ENCODE measurements at places on chromosomes 12 and 14. TPM values are rescaled to one million over a fixed set of nuclear protein-coding genes. Genes with fewer than 3 reads are reported as not detected.
A peak's percentile ranks its signal among the peaks of the same experiment; 100 is the strongest.

GRCh38 chr12:79482921-79483320 is 207.8 kb downstream of the PAWR start:
- no peak for DNase-seq

DNA sequence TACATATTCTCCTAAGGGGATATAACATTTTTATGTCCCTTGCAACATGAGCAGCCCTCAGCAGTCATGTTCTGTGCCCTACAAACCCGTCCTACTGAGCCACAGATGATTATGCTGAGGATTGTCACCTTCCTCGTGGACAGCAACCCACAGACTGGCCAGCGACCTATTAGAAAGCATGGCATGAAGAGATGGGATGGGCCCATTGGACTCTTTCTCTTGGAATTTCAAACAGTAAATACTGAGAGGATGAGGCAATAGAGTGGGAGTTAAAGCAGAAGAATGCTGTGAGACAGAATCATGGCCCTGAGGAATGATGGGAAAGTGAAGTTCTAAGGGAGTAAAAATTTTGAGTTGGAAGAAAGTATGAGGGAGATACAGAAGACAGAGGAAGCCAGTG is 149.9 kb upstream of the BTG1 start:
- no peak for DNase-seq

DNA sequence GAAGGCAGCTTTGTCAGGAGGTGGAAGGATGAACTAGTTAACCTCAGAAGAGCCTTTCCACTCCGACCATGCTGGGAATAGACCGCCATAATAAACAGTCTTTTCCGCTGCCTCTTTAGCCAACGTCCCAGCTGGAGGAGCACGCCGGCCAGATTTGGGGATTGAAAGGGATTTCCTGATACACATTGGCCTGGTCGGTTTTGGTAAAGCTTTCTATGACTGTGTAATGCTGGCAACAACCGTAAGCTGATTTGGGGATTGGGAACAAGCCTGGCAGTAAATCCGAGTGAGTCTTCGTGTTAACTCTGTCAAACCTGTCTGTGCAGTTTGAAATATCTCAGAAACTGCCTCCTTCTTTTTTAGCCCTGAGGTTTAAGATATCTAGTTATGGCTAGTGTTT is 87.0 kb downstream of the DAD1 start:
- DNase-seq: no peak

- DNase-seq: no peak
Observed at GRCh38 chr12:526089-526488, 66.3 kb downstream of the B4GALNT3 start.

GRCh38 chr14:59069163-59069854 is 119.2 kb upstream of the DAAM1 start:
- DNase-seq: no peak

DNA sequence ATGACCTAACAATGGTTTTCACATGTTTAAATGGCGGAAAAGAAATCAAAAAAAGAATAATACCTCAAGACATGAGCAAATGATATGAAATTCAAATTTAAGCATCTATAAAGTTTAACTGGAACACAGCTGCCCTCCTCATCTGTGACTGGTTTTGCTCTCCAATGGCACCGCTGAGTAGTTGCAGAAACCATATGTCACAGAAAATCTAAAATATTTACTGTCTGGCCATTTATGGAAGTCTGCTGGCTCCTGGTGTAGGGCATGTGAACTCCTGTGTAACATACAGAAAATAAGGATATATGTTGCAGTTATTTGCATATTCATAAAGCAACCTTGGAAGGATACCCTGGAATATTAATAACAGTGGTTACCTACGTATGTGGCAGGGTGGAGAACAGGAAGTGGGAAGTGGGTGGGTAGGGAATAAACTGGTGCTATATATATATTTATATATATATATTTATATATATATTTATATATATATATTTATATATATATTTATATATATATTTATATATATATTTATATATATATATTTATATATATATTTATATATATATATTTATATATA is 48.4 kb downstream of the LTBP2 start:
- no peak for DNase-seq

GRCh38 chr12:62813031-62813829 is 121.7 kb downstream of the PPM1H start:
- DNase-seq: peak; percentile 45

GRCh38 chr12:78406213-78406612 is 458.4 kb upstream of the SYT1 start:
- DNase-seq: no peak

The TAS2R7 gene
- total RNA-seq: not detected

The SERPINA3 gene
- 4.3 TPM for total RNA-seq

The PLCZ1 gene
- total RNA-seq: not detected

The KSR2 gene
- total RNA-seq: 10.1 TPM

The FAM90A1 gene
- 0.64 TPM for total RNA-seq

All from HCT116 (cell line).